Chondrocyte (in vitro differentiated cells): ENCODE measurements at places on chromosomes 16 and 17. TPM values are rescaled to one million over a fixed set of nuclear protein-coding genes. Genes with fewer than 3 reads are reported as not detected.

IL17C gene
- total RNA-seq = not detected in 3 replicates

GNPTG gene
- 58.3 to 68.4 TPM (median 60.7 TPM) in 3 replicates for total RNA-seq

CA4 gene
- total RNA-seq = not detected in 3 replicates

PRDM7 gene
- not detected in 3 replicates for total RNA-seq

NAGS gene
- 0.40 to 0.51 TPM (median 0.41 TPM) in 3 replicates for total RNA-seq
